Kidney (tissue), 22 donors: ENCODE measurements at places on chromosomes 5 and 9. TPM values are rescaled to one million over a fixed set of nuclear protein-coding genes. Genes with fewer than 3 reads are reported as not detected.

HTR1A gene
- polyA plus RNA-seq, result not detected

ARRDC1 gene
- polyA plus RNA-seq, result 42.3 TPM

TIMD4 gene
- 2.3 TPM for polyA plus RNA-seq

SLC4A9 gene
- 29.9 TPM for polyA plus RNA-seq

DRD1 gene
- polyA plus RNA-seq, result 0.28 TPM

GLDC gene
- polyA plus RNA-seq, result 79.7 TPM

PFN3 gene
- not detected for polyA plus RNA-seq

CDC20B gene
- 0.88 TPM for polyA plus RNA-seq

OXCT1 gene
- polyA plus RNA-seq, result 42.7 TPM

SLC36A3 gene
- polyA plus RNA-seq, result not detected

ZFP2 gene
- 3.1 TPM for polyA plus RNA-seq

SLC46A2 gene
- not detected for polyA plus RNA-seq

POLR3G gene
- 1.0 TPM for polyA plus RNA-seq

STARD4 gene
- 10.4 TPM for polyA plus RNA-seq

PTGES gene
- 8.1 TPM for polyA plus RNA-seq

NRARP gene
- polyA plus RNA-seq, result 1.7 TPM

CLIC3 gene
- 2.1 TPM for polyA plus RNA-seq

PCDHB3 gene
- polyA plus RNA-seq, result 2.3 TPM
